ENCODE measurements at places on chromosomes 7 and 10. TPM values are rescaled to one million over a fixed set of nuclear protein-coding genes. Genes with fewer than 3 reads are reported as not detected.

AKR1C4 gene
- not detected for total RNA-seq

SCD gene
- total RNA-seq, result 691 TPM

DNA sequence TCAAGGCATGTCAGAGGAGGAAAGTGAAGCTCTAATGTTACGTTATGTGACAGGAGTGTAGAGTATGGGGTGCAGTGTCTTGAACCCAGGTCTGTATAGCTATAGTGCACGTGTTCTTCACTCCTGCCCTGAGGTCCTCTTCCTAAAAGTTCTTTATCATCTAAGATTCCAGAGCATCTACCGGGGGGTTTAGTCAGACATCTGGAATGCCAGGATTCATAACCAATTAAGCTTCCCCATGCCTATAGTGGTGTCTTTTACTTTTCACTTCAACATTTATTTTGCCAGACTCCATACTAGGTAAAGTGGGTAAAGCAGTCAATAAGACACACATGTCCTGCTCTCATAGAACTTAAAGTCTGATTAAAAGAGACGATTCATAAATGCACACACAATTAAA lies 22.4 kb downstream of the PPP1R3C start:
- DNase-seq, result no peak

DNA sequence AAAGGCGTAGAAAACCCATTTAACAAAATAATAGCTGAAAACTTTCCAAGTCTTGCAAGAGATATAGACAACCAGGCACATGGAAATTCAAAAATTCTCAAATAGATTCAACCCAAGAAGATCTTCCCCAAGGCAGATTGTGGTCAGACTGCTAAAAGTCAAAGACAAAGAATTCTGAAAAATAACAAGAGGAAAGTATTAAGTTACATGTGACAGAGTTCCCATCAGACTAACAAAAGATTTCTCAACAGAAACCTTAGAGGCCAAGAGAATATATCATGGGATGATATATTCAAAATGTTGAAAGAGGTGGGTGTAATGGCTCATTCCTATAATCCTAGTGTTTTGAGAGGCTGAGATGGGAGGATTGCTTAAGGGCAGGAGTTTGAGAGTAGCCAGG lies 59.8 kb downstream of the TMEM178B start:
- peak; percentile 43 for DNase-seq

GRCh38 chr7:49638166-49638565 lies 135.3 kb upstream of the VWC2 start:
- DNase-seq, result no peak

GRCh38 chr10:27865221-27865635 lies 119.6 kb upstream of the MKX start:
- DNase-seq, result no peak

GRCh38 chr7:36730046-36730445 lies 5.8 kb upstream of the AOAH start:
- no peak for DNase-seq

- no peak for DNase-seq
Measured at GRCh38 chr10:43116596-43116995, 21.6 kb upstream of the CSGALNACT2 start.

DNA sequence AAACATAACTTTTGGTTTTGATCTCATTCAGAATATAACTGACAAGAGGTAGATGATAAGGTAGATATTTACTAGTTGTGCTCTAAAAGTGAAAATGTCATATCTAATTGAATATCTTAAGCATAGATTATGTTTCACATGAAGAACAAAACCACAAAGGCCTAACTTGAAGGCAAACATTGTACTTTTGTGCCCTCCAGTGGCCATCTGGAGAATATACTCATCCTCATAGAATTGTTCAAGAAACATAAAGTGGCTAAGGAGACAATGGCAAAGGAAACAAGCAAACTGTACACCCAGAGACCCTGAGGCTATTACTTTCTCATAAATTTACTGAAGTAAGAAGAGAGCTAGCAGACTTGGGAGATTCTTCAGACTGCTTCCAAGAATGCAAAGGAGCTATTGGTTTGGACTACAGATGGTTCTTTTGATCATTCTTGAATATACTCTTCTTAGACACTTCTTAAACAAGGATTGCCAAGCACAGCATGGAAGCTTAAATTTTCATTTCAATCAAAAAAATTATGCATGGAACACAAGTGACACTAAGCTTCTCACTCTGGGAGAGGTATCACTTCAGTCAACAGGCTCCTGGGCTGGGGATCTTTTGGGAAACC lies 98.2 kb upstream of the DKK1 start:
- DNase-seq, result no peak

- DNase-seq, result peak; percentile 9
Measured at GRCh38 chr7:95102662-95103061, 195.3 kb downstream of the PPP1R9A start.

Data from osteoblast (primary cell).